ENCODE measurements at places on chromosomes 6 and 20. TPM values are rescaled to one million over a fixed set of nuclear protein-coding genes. Genes with fewer than 3 reads are reported as not detected.

ACOT8 gene
- total RNA-seq: 33.8 TPM

- peaks cover 58% of the 10 kb centered on the region for H3K4me1 ChIP-seq
- H3K27me3 ChIP-seq: peaks cover 6% of the 10 kb centered on the region
- peak overlapping the region; percentile 52 for H3K27ac ChIP-seq
- no peak for DNase-seq
- no peaks in the 10 kb centered on the region for H3K36me3 ChIP-seq
Observed at GRCh38 chr6:56759521-56759920, 116.8 kb upstream of the DST start.

- no peaks in the 10 kb centered on the region for H3K36me3 ChIP-seq
- H3K4me1 ChIP-seq: peaks cover 5% of the 10 kb centered on the region
- no peak overlapping the region for H3K27ac ChIP-seq
Observed at GRCh38 chr6:84166395-84166794, 61.0 kb downstream of the CEP162 start.

ZSCAN16 gene
- 20.0 TPM for total RNA-seq
